ENCODE measurements at places on chromosomes 16 and 17. TPM values are rescaled to one million over a fixed set of nuclear protein-coding genes. Genes with fewer than 3 reads are reported as not detected.

ENO3 gene
- 4.9 TPM for total RNA-seq

ZC3H7A gene
- total RNA-seq = 68.0 TPM

C16orf89 gene
- total RNA-seq = not detected

PMFBP1 gene
- 0.46 TPM for total RNA-seq

ACSM2A gene
- total RNA-seq = not detected

IKZF3 gene
- not detected for total RNA-seq

C17orf50 gene
- total RNA-seq = not detected

ZG16 gene
- total RNA-seq = not detected

PHF23 gene
- 33.0 TPM for total RNA-seq

SPAG5 gene
- total RNA-seq = 25.5 TPM

MYH8 gene
- total RNA-seq = 0.09 TPM

MT4 gene
- not detected for total RNA-seq

VAMP2 gene
- total RNA-seq = 5.9 TPM

AANAT gene
- not detected for total RNA-seq

FOXN1 gene
- total RNA-seq = not detected

PLCD3 gene
- 49.9 TPM for total RNA-seq

RNF227 gene
- total RNA-seq = 5.1 TPM

PCGF2 gene
- 3.9 TPM for total RNA-seq

ZNF624 gene
- total RNA-seq = 4.4 TPM

EFCAB5 gene
- total RNA-seq = 0.59 TPM

SLC38A8 gene
- total RNA-seq = not detected

PRMT7 gene
- 57.1 TPM for total RNA-seq

SNX20 gene
- total RNA-seq = not detected

All from smooth muscle cell of the umbilical artery (primary cell).